ENCODE measurements at places on chromosomes 6 and 20.

DNA sequence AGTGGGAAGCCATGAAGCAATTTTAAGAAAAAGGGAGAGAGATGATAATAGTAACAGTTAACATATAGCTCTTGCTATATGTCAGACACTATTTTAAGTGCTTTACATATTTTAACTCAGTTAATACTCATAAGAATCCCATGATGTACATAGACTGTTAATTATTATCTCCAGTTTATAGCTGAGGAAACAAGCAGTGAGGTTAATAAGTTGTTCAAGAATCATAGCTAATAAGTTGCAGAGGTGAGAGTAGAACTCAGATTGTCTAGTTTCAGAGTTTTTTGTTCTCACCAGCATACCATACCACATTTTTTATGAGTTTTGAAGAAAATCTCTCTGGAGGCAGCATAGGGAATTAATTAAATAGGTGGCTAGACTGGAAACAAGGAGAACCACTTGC lies 144.6 kb upstream of the MMS22L start:
- no peak for DNase-seq

DNA sequence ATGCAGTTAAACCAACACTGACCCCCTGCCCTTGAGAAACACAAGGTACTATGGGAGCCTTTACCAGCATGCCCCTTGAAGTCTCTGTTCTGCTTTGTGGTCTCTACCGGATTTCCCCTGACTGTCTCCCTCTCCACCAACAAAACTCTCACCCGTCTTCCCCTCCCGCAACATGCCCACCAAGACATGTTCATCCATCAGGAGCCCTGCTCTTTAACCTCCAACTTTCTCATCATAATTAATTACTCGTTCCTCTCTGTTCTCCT lies 1.1 kb downstream of the ZNF165 start:
- no peak for DNase-seq

DNA sequence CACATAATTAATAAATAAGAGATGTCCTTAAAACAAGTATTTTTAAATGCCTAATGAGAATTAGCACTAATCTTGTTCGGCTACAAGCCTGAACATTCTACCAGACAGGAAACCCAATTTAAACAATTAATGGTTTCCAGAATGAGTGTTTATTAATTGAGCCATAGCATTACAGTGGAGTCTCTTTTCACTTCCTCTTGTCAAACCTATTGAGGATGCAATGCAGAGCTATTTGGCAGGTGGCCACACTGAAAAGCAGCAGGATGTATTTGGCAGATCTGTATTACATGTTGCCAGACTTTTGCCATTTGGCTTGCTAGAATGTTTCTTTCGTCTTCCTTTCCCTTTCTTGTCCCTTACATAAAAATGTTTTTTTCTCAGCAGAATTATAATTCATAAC lies 475.2 kb upstream of the MARCKS start:
- DNase-seq = no peak

- peak; percentile 98 for DNase-seq
Observed at GRCh38 chr6:163667372-163668060, 253.0 kb downstream of the QKI start.

DNA sequence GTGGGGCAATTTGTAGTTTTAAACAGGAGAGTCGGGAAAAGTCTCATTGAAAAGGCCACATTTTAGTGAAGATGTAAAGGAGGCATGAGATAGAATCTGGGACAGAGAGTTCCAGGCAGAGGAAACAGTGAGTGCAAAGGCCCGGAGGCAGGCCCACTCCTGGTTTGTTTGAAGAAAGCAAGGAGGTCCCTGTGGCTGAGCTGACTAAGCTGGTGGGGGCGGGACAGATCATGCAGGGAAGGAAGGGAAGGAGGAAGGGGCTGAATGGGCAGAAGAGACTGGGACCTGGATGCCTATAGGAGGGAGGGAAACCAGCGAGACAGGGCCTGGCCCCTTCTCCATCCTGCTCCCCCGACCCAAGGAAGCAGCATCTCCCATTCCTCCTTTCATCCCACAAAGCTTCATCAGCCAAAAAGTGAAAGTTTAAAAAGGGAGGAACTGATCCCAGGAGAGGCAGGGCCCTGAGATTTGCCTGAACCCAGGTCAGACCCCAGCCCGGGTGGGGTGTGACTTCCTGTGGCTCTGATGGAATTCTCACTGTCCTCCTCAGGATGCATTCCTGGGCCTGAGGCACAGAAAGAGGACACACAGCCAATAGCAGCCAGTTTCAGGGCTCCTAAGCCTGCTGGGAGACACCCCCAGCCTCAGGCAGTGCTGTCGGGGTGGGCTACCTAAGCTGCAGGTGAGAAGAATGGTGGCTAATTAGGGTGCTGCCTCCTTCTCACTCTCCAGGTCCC lies 54.2 kb upstream of the SIRPA start:
- DNase-seq = peak; percentile 51

DNA sequence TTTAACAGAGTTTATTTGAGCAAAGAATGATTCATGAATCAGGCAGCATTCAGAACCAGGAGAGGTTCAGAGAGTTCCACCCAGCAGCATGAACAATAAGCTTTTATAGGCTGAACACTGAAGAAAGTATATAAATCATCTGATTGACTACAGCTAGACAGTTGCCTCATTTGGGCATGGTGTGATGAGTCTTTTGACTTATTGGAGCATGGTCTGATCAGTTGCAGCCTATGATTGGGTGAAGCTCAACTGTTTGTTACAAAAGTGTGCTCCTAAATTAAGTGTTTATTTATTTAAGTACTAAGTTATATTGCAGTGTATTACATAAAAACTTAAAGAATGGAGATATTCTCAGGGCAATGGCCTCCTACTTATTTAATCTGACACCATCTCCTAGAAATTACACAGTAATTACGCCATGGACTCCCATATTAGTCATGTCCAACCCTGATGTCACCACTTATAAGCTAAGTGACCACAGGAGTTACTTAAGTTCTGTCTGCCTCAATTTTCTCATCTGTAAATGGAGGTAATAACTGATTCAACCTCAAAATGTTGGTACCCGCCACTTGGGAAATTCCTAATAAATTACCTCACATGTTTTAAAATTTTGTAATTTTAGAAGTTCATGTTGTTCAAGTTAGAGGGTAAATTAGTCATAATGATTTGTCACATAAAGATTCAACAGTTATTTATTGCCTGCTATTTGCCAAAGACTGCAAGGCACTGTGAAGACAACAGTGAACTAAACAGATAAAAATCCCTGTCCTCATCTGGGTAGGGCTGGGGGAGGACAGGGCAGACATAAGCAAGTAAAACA lies 15.2 kb upstream of the ROS1 start:
- peak; percentile 27 for DNase-seq

Data from inflammatory macrophage (primary cell).